Cardiac fibroblast (primary cell): ENCODE measurements at places on chromosomes 16 and 17.

DNA sequence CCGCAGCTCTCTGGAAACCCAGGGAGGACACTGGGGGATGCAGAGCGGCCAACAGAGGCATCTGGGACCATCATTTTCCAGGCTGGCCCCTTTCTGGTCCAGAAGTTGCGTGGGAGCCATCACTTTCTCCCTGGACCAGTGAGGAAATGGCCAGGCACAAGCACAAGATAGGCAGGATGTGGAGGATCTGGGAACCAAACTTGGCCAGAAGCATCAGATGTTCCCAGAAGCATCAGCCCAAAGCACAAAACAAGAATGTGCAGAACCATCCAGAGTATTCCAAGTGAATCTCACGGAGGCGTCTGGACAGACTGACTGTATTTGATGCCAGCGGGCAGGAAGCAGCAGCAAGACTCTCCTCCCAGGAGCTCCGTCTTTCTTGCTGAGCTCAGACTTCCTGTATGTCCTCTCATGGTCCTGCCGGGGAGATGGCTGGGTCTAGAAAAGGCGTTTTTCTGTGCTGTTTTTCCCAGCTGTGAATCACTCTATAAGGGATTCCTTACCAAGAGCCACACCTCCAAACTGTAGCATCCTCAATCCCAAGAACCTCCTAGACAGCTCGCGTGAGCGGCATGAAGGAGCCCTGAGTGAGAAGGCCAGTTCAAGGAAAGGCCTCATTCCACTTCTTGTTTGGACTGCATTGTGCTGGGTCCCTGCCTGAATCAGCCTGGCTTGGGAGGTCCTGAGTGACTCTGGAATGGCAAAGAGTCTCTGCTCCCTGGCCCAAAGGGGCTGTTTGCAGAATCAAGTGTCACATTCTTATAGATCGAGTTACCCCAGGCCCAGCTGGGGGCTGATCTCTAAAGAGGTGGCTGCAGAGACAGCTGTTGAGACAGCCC lies 49.5 kb upstream of the MTSS2 start:
- DNase-seq: peak; percentile 52

DNA sequence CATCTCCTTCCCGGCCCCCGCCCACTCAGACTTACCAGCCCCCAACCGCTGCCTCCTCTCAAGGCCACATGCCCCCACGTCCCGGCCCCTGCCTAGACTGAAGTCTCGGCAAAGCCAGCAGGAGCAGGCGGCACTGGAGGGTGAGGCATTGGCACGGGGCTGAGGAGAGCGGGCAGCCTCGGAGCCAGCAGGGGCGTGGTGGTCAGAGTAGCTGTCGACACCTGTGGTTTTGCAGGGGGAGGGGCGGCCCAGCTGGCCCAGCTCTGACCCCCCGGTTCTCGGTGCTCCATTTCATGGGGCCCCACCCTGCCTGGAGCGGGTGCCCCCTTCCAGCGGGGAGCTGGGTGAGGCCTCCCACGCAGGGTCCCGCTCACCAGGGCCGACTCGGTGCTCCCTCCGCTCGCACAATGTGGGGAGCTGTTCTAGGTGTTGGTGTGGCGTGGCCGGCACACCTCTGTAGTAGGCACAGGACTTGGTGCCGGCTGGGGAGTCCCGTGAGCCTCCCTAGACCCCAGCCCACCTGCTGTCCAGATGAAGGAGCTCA lies 4.7 kb downstream of the CDH15 start:
- no peak for DNase-seq

GRCh38 chr17:61594294-61594825 lies 3.3 kb upstream of the NACA2 start:
- DNase-seq: no peak

DNA sequence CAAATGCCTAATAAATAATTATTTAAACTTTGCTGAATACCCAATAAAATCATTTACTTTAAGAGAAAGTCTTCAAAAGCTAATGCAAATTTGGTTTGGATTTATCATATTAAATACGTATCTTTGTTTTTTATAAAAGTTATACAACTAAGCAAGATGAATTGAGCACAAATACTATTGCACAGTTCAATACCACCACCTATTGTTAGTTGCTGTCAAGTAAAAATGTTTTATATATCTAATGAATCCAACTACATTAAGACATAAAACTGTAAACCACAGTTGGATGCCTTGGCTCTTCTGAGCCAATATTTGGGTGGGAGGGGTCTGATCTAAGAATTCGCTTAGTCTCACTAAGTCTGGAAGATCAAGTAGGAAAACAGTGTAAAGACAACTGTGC lies 7.7 kb downstream of the FBXL20 start:
- peak; percentile 22 for DNase-seq

- no peak for DNase-seq
These were observed 61.1 kb downstream of the CDYL2 start for GRCh38 chr16:80743273-80743672.

DNA sequence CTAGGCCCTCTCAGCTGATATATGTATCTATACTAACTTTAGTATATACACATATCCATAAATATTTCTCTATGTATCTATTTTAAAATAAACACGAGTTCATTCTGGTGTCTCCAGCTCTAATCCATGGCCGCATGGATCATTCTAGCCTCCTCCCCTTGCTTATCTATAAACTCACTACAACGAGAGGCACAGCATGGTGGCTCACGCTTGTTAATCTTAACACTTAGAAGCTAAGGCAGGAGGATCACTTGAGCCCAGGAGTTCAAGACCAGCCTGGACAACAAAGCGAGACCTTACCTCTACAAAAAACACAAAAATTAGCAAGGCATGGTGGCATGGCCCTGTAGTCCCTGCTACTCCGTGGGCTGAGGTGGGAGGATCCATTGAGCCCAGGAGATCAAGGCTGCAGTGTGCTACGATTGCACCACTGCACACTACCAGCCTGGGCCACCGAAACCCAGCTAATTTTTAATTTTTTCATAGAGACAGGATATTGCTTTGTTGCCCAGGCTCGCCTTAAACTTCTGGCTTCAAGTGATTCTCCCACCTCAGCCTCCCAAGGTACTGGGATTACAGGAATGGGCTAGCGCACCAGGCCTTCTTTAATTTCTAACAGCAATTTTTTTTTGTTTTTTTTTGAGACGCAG lies 3.9 kb upstream of the ZNF207 start:
- DNase-seq: no peak

GRCh38 chr17:7237761-7238419 lies 1.4 kb downstream of the PHF23 start:
- DNase-seq: peak; percentile 71

GRCh38 chr17:59761385-59762048 lies 54.1 kb downstream of the VMP1 start:
- peak; percentile 85 for DNase-seq

DNA sequence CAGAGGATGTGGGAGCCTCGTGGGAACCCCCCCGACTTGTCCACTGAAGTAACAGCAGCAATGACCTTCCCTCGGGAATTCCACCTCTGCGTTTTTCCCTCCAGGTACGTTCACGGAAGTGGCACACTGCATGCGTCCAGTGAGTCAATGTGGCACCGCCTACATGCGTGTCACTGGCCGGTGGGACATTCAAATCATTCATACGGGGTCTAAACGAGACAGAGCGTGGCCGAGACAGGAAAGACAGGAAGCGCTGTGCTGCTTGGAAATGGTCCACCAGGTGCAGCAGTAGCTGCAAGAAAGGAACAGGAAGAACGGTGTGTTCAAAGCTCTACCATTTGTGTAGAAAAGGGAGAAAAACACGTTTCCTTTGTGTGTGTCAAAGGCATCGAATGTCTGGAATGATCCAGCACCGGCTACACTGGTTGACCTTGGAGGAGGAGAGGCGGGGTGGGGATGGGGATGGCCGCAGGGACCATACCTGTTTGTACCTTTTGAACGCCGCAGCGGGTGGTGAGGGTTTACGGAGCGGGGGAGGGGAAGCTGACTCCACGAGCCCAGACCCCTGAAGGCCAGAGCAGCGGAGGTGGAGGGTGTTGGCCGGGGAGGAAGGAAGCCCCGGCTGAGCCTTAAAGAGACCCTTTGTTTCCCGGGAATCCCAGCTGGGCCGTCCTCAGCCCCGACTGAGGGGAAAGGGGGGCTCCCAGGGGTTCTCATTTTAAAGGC lies 1.7 kb upstream of the PGAP6 start:
- DNase-seq: no peak

DNA sequence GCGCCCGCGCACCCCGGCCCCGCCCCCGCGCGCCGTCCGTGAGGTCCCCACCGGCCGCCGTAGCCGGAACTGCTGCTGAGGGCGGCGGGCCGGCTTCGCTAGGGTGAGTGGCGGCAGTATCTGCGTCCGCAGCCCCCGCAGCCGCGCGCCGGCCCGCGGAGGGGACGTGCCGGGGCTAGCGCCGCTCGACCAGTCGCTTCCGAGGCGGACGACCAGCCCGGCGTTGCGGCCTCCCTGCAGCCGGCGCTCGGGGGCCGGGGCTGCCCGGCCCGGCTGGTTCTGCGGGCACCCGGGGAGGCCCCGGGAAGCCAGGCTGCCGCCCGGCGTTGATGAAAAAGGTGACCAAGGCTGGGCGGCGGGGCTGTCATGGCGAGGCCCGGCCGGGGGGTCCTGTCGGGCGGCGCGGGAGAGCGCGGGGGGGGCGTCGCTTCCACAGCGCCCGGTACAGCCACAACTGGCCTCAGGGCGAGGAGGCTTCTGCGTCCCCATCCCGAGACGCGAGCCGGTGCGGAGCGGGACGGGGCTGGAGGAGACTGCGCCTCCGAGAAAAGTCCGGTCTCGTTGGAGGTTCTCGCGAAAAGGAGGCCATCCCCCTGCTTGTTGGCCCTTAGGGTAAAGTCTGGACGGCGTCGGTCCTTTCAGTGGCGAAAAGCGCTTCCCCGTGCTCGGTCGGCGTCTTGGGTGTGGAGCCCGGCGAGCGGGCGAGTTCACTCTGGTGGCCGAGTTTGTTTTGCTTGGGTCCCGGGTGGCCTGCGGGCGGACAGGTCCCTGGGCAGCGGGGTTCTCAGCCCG lies at the start of gene CRAMP1:
CRAMP1 (plus strand) TSS at position 41 of the 792 bp plus-strand sequence. CDS start 2,280 bp downstream, outside the sequence.
- no peak for DNase-seq

DNA sequence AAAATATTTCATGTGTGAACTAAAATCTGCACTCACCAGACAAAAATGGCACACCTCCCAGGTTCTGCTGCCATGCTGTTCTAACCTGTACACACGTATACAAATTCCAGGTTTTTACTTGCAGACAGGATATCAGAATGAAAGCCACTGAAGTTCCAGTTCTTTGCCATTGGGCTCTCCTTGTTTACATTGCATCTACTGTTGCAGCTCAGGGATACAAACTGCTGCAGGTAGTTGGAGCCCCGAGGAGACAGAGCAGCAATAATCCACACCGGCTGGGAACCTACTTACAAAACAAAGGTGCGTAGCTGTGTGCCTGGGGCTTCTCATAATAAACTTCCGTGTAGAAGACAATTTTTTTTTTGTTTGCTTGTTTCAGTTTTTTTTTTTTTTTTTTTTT lies 59.6 kb downstream of the HAPSTR1 start:
- DNase-seq: no peak

DNA sequence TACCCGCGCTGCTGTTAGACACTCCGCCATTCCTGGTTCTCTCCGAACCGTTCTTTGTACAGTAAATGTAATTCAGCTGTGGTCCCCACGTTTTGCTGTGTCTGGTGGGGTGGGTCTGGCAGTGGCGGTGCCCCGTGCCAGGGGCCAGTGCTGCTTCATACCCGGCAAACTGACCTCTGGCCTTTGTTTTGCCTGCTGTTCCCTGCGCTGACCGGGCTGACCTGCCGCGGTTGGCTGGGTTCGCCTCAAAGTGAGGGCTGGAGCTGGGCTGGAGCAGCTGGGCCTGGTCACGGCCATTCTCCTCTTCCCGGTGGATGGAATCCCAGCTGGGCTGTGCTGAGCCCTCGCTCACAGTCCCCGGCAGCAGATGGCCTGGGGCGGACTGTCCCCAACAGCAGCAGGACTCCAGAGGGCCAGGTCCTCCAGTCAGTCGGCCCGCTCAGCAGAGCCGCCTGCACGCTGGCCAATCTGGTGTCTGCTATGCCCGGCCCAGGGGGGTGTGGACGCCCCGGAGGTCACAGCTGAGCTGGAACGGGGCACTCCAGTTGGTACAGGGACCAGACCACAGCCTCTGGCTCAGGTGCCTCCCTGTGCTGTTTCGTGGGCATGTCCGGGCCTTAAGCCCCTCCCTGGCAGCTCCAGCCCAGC lies 1.5 kb upstream of the WFIKKN1 start:
- no peak for DNase-seq

DNA sequence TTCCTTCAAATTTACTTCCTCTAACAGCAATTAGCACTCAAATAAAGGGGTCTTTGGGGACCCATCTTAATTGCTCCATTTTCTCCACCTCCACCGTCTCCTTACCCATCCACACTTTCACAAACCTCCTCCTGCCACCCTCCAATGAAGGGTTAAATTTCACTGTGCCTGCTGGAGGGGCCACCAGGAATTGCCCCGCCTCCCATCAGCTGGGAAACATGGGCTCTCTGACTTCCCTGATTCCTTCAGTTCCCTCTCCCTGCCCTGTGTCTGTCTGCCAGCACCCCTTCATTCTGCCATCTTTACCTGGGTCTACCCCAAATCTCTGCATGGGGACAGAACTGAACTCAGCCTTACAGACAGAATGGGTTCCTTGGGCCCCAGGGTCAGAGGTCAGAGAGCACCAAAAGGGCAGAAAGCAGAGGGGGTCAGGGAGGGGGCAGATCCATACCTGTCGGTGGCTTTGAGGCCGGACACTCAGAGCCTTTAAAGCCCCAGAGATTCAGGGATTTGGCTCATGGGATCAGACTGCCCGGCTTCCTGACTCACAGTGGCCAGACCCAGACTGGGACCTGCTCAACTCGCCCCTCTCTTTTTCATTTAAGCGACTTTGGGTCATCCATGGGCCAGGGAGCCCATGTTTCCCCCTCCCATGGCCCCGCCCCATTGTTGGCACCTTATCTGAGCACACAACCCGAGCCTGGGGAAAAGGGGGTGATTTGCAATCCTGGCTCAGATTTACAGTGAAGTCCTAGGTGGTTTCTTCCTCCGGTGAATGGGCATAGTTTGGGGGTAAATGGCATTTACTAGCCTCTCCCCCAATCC lies 17.6 kb upstream of the SP2 start:
- DNase-seq: no peak

DNA sequence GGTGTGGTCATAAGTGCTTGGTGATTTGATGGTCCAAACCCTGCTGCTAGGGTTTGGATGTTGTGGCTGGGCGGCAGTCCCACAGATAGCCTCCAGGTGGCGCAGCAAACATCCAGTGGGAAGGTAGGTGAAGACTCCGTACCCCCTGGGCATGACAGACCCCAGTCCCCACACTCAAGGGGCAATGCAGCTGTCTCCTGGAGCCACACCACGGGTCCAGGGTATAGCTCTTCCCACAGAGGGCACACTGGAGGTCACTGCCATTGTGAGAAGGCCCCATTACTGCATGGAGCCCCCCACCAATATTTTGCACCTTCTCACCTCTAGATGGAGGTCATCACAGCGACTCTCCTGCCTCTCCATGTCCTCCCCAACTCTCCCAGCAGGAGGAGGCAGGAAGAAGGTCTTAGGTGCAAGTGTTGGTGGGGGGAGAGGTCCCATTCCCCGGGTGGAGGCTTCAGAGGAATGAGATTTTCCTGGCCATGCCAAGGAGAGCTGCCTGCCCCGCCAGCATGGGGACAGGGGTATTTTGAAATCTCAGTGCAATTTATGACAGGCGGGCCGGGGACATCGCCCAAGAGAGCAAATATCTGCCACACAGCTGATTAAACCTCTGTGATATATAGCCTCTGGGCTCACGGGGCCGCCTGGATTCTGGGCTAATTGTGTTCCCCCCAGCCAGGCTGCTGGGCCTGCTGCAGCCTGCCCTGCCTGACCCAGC lies 17.1 kb upstream of the C17orf113 start:
- DNase-seq: peak; percentile 46
